ENCODE measurements at places on chromosomes 4 and X.

GRCh38 chr4:129994715-129995114 lies 898.8 kb downstream of the C4orf33 start:
- no peak for DNase-seq

GRCh38 chrX:67721321-67721720 lies 177.5 kb downstream of the AR start:
- no peak for DNase-seq

- no peak for DNase-seq
These were observed 603.8 kb upstream of the PCDH7 start for GRCh38 chr4:30116401-30116800.

DNA sequence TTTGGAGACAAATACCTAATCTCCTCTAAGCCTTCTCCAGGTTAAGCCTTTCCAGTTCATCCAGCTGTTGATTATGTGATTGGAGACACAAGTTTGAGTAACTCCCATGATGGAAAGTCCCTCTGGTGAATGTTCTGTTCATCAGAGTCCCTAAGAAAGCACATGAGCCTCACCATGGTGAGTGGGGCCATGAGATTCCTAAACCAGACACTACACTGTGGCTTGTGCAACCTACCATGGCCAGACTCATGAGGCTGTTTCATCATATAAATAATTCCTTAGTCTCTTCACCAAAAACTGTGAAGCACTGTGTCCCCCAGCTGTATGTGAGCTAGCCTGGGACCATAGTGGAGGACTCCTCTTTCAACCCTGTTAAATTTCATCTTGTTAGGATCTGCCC lies 14.4 kb downstream of the PKD2 start:
- DNase-seq, result peak; percentile 33

- no peak for DNase-seq
These were observed 24.6 kb downstream of the ABLIM2 start for GRCh38 chr4:8133897-8134563.

DNA sequence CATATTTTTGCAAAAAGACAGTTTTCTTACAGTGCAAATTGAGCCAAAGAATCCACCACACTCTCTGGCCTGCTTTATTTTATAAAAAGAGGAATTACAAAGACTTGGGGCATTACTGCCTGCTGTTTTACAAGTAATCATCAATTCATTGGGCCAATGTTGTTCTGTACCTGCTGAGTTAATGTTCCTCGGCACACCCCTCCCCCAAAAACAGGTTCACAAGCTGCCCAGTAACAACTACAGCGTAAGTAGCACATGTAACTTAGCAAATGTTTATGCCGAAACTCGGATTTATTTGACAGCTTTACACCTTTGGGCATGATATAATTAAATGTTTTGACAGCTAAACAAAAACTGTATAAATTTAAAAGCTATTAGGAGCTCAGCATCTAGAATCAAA lies 214.6 kb upstream of the MAB21L2 start:
- DNase-seq, result no peak

- DNase-seq, result no peak
These were observed 153.0 kb downstream of the ADAM29 start for GRCh38 chr4:175071123-175071522.

GRCh38 chr4:102683881-102684609 lies 76.7 kb downstream of the MANBA start:
- no peak for DNase-seq

- DNase-seq, result no peak
These were observed 27.9 kb downstream of the IQSEC2 start for GRCh38 chrX:53253293-53254020.

- DNase-seq, result no peak
These were observed 526.3 kb downstream of the SPRY1 start for GRCh38 chr4:123922847-123923246.

GRCh38 chr4:127586922-127587571 lies 45.7 kb upstream of the INTU start:
- DNase-seq, result no peak

DNA sequence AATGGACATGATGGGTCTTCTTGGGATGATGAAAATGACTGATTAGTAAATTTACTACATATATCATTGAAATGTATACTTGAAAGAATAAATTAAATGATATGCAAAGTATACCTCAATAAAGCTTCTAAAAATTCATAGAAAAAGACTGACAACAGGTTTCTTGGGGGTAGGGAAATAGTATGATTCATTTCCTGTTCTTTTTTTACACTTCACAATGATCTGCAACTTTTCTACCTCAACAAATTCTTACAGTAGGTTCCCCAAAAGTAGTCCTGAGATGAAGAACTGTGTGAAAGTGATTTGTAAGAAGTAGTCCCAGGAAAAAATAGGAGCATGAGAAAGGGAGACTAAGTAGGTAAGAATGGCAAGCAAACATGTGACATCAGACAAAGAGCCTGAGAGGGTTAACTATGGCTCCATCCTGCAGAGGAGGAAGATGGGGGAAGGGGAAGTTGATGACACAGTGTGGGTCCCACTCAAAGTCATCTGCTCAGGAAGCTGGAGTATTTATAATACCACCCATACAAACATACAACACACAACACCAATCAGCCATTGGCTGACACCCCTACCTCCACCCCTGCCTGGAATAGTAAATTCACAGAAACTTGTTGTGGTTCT lies 73.9 kb downstream of the ARHGAP6 start:
- no peak for DNase-seq

GRCh38 chrX:861921-862320 lies 231.3 kb downstream of the SHOX start:
- DNase-seq, result peak; percentile 28

DNA sequence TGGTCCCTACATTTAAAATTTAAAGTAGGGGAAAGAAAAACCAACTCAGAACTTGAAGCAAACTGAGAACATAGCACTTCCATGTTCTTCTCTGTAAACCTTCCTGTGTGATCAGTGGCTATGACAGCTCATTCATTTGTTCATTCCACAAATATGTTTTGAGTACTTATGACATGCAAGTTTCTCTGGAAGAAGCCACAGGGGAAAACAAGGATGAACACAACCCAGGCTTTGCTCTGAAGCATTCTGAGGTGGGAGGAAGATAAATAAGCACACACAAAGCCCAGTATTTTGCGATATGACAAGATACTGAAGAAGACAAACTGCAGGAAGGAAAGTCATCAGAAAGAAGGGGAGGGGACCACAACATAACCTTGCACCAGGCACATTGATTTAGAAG lies 96.4 kb downstream of the CHIC2 start:
- DNase-seq, result no peak

DNA sequence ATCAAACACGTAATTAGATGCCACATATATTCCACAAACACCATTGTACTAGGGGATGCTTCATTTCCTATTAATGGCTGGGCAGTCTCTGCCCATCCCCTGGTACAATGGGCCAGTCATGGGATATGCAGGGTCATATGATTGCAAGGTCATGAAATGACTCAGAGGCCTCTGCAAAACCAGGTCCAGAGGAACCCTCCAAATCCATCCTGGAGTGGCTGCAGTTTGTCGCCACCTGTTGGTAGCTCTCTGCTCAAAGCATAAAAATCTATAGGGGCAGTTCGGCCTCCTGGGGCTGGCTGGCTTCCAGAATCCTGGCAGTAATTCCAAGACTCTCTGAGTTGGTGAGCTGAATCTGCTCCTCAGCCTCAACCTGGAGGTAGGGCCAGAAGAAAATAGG lies 22.9 kb upstream of the PUDP start:
- DNase-seq, result peak; percentile 49

GRCh38 chr4:111263836-111264235 lies 641.0 kb upstream of the PITX2 start:
- no peak for DNase-seq

GRCh38 chr4:155509555-155509954 lies 132.8 kb upstream of the MAP9 start:
- DNase-seq, result no peak

DNA sequence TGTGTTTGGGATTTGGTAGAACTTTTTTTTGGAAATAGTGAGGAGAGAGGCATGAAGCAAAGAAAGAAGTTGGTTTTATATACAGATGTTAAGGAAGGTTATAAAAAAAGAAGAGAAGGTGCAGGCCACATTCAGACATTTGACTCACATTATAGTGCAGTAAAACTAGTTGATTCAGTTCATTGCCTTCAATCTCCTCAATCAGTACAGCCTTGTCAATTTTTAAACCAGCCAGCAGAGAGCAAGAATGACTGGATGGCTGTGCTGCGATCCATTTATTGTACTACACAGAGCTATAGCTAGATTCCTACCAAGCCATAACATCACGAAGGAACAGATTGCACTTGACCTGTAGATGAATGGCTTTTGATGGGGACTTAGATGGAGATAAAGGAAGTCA lies 79.7 kb upstream of the LSM6 start:
- DNase-seq, result no peak

- DNase-seq, result no peak
These were observed 197.4 kb upstream of the ATP6AP2 start for GRCh38 chrX:40383360-40383759.

GRCh38 chrX:140433582-140433981 lies 71.3 kb downstream of the SOX3 start:
- DNase-seq, result no peak

- no peak for DNase-seq
These were observed 242.4 kb upstream of the TLL1 start for GRCh38 chr4:165630671-165631070.

DNA sequence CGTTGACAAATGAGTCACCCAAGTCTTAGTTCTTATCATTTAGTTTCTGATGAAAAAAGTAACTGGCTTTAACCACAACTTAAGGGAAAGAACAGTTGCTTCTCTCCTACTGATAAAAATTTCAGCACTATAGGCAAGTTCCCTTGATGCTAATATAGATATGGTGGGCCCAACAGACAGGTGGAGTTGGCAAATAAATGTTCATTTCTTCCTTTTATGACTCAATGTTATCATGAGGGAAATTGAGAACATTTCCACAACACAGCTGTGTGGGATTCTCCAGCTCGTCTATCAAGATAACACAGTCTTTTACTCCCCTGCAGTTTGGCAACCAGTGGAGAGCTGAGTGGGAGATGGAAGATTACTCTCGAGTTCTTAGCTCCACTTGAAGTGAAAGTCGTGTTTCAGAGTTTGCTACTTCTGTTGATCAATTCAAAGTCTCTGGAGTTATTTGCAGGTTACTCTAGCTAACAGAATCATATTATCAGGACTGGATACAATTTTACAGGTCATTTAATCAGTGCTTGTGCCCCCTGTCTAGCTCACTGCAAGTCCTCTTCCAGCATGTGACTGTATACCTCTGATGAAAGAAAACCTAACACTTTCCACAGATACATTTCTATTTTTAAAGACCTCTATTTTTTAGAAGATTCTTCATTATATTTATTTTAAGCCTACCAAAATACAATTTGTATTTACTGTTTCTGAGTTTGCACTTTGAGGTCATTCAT lies 270.6 kb upstream of the GK2 start:
- no peak for DNase-seq

GRCh38 chr4:89733946-89734345 lies 103.0 kb downstream of the SNCA start:
- no peak for DNase-seq

DNA sequence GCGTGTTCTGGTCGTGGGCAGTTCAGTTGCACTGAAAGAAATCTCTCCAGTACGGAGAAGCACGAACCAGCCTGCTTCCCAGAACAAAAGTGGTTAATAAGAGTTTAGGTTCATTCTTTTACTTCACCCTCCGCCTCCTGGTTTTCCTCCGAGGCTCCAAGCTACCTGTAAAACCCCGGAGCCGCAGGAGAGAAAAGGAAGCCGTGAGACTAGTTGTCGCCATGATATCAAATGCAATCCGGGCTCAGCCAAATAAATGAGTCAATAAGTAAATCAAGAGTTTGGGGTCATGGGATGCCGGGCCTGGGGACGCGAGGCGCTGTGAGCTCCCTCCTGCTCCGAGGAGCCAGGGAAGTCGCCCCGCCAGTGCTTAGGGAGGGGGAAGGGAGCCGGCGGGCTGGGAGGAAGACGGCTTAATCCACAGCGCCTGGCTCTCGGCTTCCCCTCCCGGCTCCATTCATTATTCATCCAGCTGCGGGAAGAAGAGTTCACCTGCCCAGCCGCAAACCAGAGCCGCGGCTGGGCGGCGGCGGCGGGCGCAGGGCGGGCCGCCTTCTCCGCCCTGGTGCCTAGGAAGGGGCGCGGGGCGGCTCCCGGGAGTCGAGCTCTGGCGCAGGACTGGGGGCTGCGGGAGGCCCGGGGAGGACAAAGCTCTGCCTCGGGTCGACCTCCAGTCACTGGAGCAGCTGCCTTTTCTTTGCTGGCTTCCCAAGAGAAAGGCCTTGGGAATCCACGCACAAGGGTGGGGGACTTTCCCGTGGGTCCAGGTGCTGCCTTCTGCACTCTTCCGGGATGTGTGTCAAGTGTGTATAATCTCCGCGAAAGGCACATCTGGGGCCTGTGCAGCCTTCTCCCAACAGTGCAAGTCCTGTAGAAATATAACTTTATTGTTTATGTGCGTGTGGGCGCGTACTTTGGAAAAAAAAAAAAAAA lies 1.7 kb downstream of the FRAS1 start:
- DNase-seq, result no peak

- no peak for DNase-seq
These were observed 265.4 kb upstream of the ADGRL3 start for GRCh38 chr4:60934566-60935295.

- no peak for DNase-seq
These were observed 124.9 kb upstream of the POF1B start for GRCh38 chrX:85504381-85504780.

- no peak for DNase-seq
These were observed 8.2 kb downstream of the FAM184B start for GRCh38 chr4:17773135-17773698.

All from stimulated activated effector memory CD8-positive, alpha-beta T cell treated with anti-CD3 and anti-CD28 coated beads, Interleukin-12 subunit alpha, Interleukin-12 subunit beta, amount 100 ng/mL, for 72 hours (primary cell).